Calu3 (cell line): ENCODE measurements at places on chromosomes 3 and 15.

- no peak for DNase-seq
Measured at GRCh38 chr3:160008961-160009360, 20.3 kb downstream of the IL12A start.

- no peak for DNase-seq
Measured at GRCh38 chr15:61146091-61146930, 82.8 kb downstream of the RORA start.

- no peak for DNase-seq
Measured at GRCh38 chr3:31322460-31322859, 210.3 kb upstream of the STT3B start.

GRCh38 chr3:163753033-163753432 is 1325.3 kb downstream of the SI start:
- no peak for DNase-seq

GRCh38 chr15:59330649-59331048 is 42.0 kb downstream of the MYO1E start:
- DNase-seq: no peak

DNA sequence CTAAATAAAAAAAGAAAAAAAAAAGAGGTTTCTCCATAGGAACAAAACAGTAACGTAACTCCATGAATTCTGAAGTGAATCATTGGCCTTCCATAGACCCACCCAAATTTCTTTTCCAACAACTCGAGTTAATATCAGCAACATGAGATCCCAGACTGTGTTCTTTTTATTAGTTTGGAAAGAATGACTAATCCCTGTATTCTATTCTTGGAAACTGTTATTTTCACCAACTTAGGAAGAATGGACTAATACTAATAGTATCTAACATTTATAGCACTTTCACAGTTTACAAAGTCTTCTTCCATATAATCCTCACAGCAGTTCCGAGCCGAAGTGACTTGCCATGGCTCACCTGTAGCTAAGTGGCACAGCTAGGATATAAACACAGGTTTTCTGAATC is 72.7 kb upstream of the SLC4A7 start:
- DNase-seq: no peak

GRCh38 chr3:24151594-24151993 is 206.5 kb downstream of the NR1D2 start:
- no peak for DNase-seq
